ENCODE measurements at places on chromosomes 1 and 21.

DNA sequence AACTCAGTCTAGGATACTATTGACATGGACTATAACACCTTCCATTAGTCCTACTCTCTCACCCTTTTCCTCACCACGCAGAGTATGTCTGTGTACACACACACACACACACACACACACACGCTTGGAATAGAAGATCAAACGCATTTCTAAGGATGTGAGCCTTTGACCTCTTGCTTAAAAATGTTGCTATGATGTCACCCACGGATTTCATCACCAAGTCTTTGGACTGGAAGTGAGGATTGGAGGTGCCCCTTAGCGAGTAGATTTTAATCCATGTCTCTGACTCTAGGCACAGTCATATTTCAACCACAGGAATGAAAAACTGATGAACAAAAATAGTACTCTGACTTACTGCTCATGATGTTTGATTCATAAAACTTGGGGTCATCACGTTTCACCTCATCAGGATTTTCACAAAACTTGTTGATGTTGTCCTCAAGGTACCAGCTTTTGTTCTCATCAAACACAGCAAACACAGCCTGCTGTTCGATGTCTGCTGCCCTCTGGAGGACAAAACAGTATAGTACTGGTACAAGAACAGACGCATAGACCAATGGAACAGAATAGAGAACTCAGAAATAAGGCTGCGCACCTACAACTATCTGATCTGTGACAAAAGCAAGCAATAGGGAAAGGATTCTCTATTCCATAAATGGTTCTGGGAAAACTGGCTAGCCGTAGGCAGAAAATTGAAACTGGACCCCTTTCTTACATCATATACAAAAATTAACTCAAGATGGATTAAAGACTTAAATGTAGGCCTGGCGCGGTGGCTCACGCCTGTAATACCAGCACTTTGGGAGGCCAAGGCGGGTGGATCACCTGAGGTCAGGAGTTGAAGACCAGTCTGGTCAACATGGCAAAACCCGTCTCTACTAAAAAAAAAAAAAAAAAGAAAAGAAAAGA lies 39.9 kb downstream of the F5 start:
- DNase-seq, result peak; percentile 68

DNA sequence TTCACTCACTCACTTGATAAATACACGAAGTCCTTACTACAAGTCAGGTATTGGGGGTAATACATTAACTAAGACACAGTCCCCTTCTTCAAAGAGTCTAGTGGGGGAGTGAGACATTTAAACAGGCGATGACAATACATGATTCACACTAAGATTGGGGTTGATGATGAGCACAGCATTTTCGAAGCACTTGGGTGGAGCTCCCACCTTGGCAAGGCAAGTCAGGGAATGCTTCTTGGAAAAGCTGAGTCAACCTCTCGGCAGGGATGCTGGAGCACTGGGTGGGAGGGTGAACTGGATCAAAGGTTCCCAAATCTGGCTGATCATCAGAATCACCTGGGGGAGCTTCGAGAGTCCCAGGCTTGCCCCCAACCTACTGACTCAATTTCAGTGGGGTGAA lies 57.9 kb upstream of the ENAH start:
- DNase-seq, result no peak

DNA sequence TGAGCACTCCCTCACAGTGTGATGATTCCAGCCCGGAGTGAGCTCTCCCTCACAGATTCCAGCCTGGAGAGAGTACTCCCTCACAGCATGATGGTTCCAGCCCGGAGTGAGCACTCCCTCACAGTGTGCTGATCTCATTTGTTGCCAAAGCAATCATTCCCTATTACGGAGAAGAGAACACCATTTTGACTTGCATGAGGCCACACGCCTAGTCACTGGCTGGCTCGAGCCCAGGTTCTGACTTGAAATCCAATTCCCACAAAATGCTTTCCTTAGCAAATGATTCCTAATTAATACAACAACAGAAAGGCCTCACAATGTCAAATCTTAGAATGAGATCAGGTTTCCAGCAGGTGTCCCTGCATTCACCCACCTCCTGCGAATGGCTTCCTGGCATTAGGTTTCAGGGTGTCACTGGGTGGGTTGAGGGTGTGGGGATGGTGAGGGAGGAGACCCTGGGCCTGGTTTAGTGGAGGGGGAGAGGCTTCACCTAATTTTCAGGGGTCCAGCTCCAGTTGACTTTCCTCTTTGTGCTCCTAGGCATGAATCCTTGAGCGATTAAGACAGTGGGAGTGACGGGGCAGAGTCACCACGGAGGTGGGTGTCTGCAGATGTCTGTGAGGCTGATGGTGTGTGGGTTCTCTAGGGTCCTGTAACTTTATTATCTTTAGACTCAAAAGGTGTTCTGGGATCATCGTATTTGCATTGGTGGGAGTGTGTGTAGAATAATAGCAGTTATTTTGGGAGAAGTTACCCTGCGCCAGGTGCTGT lies 158.5 kb downstream of the KCNJ6 start:
- no peak for DNase-seq

- DNase-seq, result no peak
These were observed 37.9 kb downstream of the RGL1 start for GRCh38 chr1:183842795-183843144.

DNA sequence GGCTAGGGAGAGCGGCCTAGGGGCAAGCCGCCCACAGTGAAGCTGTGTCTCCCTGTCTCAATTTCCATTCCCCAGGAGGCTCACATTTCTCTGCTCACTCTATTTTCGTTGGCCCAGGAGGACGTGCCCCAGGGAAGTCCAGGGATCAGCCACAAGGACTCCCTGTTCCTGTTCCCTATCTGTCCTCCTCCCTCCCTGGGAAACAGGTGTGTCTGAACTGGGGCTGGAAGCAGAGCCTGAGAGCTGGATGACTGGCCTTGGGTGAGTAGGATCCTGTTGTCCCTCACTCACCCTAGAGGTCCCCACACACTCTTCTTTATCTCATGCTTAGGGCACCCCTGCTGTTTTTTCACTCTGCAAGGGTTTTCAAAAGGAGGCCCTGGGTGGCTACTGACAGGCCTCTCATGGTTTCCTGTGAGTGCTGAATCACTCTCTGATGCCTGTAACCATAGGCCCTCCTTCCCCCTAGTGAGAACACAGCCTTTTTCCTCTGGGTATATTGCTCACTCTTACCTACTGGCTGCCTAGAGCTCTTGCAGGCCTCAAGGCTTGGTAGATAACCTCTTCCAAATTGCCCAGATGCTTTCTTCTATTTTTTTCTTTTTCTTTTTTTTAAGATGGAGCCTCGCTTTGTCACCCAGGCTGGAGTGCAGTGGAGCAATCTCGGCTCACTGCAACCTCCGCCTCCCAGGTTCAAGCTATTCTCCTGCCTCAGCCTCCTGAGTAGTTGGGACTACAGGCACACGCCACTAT lies 3.3 kb upstream of the UTP11 start:
- peak; percentile 95 for DNase-seq

All from Kasumi-1 (cell line).